Naive thymus-derived CD8-positive, alpha-beta T cell (primary cell): ENCODE measurements at places on chromosomes 7 and 10.

- DNase-seq: no peak
Observed at GRCh38 chr10:18159557-18159956, 19.3 kb downstream of the CACNB2 start.

DNA sequence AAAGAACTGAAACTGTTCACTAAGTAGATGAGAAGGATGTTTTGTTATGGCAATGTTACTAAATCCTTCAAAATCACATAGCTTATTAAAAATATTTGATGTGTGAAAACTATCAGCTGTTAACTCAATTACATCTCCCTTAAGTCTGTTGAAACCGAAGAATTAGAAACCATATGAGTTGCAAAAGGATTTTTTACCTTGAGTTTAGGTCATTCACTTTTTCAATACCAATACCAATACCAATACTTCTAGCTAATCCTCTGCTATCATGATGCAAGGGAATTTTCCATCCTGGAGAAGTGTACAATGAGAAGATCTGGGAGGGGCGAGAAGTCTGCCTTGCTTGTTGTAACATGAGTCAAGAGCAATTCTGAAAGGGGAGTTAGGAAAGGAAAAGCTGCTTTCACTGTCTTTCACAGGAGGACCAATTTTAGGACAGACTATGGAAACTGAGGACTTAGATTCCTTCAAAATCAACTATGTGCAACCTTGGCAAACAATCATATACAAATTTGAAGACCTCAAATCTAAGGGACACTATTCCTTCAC lies 199.7 kb downstream of the IMMP2L start:
- DNase-seq: no peak

DNA sequence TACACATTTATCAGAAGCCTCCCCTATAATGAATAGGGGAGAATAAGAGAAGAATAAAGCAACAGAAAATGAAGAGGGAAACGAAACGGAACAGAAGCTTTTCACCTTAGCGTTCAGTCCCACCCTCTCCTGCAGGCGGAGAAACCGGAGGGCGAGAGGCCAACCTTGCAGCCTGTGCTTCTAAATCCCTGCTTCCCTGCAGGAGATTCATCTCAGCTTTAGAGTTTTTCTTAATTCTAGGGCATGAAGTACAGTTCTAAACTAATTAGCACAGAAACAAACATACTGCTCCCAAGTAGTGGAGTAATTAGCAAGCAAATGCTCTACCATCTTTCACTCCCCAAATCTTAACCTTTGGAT lies 107.2 kb downstream of the CUBN start:
- DNase-seq: no peak

DNA sequence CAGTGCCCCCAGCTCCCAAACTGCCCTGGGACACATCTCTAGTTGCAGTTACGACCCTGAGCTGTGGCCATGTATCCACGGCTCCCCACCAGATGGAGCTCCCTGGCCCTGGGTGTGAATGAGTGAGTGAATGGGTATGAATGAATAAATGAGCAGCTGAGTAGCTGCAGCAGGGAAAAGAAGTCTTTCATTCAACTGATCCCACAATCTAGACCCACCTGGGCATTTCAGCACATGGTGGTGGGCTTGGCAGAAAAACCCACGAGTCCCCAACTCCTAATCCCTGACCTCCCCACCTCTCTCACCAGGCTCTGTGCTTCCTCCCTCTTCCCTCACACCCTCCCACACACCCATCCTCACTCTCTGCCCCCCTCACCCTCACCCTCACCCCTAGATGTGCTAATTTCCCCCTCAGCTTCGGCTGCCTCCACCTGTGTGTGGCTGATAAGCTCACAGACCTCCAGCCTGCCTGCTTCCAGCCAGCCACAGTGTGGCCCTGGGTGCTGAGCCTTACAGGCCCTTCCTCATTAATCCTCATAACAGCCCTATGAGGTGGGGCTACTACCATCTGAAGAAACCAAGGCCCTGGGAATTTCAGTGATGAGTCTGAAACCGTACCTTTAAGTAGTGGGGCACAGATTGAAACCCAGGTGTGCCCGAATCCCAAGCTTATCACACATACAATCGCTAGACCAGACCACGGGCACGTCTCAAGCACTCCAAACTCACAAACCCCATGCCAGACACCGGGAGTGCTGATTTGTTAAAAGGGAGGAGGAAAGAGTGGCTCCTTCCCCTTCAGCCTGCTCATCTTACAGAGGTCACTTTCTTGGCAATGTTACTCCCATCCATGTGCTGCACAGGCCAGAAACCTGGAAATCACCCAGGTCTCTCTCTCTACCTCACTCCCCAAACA lies 2.2 kb upstream of the ATP6V1F start:
- no peak for DNase-seq

DNA sequence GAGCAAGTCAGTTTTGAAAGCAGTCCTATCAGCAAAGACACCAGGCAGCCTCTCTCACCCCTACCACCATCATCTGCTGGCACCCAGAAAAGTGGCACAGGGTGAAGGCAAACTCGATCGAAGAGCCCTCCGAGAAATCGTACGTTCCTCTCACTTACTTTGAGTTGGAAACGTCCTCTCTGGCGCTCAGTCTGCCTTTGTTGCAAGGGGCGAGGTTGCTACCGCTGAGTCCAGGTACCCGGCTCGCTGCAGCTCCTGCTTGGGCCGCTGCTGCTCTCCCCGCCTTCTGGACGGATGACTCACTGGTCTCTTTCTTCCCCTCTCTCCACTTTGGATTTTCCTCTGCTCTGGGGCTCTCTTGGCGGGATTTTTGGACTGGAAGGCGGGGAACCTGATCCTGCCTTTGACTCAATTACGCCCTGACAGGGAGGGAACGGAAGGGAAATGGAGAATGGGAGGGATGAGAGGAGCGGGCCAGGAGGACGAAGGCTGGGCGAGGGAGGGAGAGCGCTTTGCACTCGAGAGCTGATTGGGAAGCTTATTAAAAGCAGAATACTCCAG lies at the start of gene PTN:
TSS of gene PTN (minus strand) at position 453 of the 561 bp plus-strand sequence. CDS start 88,760 bp downstream, outside the sequence.
- no peak for DNase-seq

- no peak for DNase-seq
Observed at GRCh38 chr10:110859206-110859972, 12.3 kb upstream of the PDCD4 start.

- DNase-seq: no peak
Observed at GRCh38 chr10:58723966-58724365, 211.3 kb downstream of the BICC1 start.

DNA sequence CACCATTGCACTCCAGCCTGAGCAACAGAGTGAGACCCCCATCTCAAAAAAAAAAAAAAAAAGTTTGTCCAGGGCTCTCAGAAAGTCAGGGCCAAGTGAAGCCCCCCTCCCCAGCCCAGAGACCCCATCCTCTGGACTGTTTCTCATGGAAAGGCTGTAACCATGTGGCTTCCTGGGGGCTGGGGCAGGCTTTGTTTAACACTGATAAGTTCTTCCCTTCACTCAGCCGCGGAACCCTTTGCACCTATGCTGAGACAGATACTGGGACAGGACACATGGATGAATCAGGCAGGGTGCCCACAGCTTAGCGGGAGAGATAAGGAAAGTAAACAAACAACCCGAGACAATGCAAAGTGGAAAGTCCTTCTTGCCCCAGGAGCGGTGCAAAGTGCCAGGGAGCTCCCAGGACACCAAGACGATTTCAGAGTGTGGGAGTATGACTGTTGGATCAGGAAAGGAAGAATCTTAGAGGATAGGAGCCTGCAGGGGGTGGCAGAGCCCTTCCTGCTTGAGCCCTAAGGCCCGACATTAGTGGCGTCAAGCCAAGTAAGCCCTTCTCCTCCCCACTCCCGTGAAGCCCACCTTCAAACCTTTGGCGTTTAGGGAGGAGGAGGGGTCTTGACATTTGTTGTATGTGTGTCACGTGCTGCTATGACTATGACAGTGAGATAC lies 11.6 kb downstream of the MLXIPL start:
- DNase-seq: no peak

DNA sequence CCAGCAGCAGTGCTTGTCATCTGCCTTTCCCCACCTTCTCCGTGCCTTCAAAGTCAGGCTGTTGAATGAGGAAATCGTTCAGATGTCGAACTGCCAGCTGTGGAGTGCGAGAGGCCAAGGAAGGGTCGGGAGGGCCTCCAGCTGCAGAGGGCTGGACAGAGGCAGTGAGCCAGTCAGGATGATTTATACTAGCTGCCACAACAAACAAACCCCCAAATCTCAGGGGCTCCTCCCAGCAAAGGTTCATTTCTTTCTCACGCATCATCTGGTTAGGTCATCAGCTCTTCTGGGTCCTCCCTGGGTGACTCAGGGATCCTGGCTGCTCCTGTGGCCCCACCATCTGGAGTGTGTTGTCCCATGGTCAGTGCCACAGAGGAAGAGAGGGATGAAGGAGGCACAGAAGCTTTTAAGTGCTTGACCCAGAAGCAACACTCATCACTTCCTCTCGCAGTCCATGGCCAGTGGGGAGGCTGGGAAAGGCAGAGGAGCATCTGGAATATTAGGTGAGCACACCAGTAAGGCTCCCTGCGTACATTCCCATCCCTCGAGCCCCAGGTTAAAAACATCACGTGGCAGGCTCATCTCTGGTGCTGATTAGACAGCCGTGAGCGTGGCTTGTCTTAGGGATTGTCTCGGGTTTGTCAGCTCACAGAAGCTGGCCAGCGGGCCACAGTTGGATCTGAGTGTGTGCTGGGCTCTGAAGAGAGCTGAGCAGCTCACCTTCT lies 140.7 kb downstream of the RGS10 start:
- no peak for DNase-seq

GRCh38 chr10:29671228-29671780 lies 36.5 kb upstream of the SVIL start:
- DNase-seq: no peak

DNA sequence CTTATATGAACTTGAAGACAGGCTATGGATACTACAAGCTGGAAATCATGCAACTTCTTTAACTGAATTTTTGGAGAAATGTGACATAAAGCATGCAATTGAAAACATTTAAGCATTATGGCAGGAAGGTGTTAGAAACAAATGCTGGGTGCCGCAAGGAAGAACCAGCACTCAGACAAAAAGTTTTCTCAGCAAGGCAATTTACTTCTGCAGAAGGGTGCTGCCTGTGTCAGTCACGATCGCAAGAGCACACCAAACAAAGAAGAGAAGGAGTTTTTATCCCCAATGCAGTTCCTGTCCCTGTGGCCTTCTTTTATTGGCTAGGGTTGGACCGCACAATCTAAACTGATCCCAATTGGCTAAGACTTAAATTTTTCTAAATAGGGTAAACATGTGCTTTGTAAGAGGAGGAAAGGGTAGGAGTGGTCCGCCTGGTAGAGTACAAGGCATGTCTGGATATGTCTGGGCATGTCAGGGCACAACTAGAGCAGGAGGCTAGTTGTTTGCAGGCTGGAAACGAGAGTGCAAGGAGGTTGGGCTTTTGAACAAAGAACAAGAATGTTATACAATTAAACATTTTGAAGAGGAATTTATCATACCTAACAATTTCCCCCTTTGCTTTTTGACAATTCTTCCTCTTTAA lies 109.6 kb upstream of the FAM3C start:
- no peak for DNase-seq

DNA sequence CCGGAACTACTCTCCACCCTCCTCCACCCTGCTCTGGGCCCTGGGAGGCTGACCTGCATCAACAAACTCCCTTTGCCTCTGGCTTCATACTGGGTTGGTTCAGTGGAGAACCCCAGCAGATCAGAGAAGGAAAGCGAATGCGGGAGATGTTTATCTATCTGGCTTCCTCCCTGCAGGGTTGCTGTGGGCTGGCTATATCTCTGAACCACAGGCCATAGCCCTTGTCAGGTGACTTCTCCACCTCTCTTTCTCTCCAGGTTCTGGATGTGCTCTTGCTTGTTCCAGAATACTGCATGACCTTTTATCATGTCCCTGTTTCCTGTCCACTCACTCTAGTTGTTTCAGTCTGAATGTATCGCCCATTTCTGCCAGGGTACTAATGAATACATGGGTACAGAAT lies 51.7 kb upstream of the IFRD1 start:
- no peak for DNase-seq

DNA sequence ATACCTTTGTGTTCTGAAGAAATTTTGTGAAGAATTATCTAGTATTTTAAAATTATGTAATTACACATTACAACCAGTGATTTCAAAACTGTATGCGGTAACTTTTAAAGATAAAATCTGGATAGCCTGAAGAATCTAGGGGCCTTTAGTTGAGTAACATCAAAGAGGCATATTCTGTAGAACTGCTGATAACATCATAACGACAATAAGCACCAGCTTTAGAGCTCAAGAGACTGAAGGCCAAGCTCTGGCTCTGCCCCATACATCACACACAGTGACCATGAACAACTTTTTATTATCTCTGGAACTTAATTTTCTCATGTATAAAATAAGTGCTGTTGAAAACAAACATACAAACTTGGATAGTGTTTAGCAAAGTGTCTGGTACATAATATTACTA lies 121.1 kb upstream of the RHOBTB1 start:
- no peak for DNase-seq

DNA sequence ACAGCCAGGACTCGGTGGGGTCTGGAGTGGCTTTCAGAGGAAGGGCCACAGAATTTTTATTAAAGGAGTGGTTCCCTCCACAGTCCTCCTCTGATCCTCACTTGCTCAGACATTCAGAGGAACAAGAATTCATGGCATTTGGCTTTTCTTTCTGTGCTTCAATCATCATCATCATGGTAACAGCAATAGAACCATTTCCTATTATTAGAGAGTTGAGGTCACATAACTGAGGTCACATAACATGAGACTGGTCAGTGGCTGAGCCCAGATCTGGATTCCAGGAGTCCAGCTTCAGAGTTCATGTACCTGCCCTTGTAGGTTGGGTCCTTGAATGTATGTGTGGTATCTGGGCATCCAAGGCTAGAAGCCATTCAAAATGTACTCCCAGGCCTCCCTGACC lies 177.3 kb upstream of the GRB10 start:
- no peak for DNase-seq

- peak; percentile 64 for DNase-seq
Observed at GRCh38 chr7:102279537-102280400, 6.9 kb upstream of the SH2B2 start.

GRCh38 chr7:42774436-42774835 lies 137.4 kb downstream of the C7orf25 start:
- DNase-seq: no peak

- no peak for DNase-seq
Observed at GRCh38 chr10:69786791-69787190, 14.9 kb upstream of the COL13A1 start.

DNA sequence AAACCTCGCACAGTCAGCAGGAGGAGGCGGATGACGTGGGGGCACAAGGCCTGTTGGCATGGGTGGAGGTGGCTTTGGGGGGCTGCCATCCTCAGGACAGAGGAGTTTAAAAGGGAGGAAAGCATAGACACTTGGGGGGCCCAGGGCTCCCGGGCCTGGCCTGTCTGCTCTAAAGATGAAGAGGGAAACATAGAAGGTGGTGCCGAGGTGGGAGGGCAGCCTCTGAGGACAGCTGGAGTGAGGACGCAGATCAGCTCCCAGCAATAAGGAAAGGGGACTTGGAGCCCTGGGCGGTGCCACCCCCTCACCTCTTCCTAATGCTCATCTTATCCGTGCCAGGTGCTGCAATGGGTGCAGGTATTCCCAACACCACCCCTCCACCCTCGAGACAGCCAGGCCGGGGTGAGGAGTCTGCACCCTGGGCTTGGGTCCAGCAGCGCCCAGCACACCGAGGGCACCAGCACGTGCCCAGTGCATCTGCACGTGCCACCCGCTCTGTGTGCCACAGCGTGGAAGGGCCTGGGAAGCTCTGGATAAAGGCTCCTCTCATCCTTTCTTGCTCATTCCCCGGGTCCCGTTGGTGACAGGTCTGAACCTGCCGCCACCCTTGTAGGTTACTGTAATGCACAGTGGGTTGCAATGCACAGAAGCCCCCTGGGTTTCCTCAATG lies 566.0 kb upstream of the FOXK1 start:
- DNase-seq: no peak
